ENCODE measurements at places on chromosomes 5 and 9.

DNA sequence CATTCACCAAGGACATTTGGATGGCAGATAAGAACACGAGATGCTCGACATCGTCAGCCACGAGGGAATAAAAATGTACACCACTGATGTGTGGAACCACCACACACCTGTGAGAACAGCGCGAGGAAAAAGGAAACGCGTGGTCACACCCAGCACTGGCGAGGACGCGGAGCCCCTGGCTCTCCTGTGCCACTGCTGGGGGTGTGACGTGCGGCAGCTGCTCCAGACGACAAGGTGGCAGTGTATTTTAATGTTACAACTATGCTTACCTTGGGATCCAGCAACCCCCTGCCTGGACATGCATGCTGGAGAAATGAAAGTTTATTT, 13.6 kb upstream of the CEP72 start:
- no peak for DNase-seq

DNA sequence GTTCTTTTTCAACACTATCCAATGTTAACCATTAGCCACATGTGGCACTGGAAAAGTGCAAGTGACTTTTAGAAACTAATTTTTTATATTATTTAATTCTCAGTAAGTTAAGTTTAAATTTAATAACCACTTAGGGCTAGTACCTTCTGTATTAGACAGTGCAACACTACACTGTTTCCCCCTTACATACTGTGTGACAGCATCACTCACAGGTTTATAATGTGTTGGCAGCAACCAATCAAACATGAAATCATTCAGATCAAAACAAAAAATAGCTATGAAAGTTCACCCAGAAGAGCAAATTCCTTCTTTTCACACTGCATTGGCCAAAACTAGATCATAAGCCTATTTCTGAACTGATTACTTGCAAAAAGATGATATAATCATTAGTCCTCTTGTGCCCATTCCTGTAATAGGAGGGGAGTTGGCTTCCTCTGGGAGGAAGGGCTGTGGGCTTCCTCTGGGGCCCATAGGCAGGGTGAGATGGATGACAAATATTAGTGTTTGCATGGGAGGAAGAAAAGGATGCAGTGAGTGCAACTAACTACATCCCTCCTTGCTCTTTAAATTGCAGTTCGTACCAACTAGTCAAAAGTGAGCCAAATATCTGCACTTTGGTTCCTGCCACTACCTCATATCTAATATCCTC, 708.1 kb upstream of the RGMB start:
- no peak for DNase-seq

DNA sequence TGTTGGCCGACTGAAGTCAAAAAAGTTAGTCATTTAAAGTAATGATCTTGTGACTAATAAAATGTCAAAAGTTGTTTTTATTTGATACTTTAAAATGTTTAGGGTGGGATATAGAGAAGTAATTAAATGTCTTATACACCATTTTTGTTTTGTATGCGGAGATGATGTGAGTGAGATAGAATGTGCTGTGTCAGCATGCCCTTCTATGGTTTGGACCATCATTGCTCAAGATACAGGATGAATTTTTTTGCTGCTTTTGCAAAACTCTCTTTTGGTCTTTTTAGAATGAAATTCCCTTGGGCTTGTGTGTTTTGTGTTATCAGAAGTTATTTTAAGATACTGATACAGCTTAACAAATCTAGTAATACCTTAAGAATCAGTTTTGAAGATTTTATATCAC, 12.5 kb downstream of the SRFBP1 start:
- DNase-seq, result no peak

- no peak for DNase-seq
Observed at GRCh38 chr9:79975621-79976256, 404.0 kb downstream of the TLE4 start.

DNA sequence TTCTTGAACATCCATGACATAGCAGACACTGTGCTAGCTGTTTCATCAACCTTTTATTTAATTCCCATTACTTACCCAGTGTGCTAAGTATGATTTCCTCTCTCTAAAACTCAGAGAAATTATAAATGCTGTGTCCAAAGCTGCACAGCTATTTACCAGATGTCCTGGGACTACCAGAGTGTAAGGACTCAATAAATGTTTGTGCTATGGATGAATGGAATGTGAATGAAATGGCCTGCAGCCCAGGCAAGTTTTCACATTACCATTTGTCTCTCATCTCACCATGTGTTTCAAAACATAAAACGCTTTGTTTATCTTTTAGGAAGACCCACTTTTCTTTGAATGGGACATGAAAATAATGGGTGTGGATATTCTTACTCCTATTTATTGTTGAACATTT, 96.2 kb downstream of the ARHGEF28 start:
- no peak for DNase-seq

All from stimulated activated CD4-positive, alpha-beta T cell treated with anti-CD3 and anti-CD28 coated beads, Interleukin-4, amount 100 ng/mL, for 1 hour (primary cell).